ENCODE measurements at places on chromosomes 5 and 9.
A peak's percentile ranks its signal among the peaks of the same experiment; 100 is the strongest.

DNA sequence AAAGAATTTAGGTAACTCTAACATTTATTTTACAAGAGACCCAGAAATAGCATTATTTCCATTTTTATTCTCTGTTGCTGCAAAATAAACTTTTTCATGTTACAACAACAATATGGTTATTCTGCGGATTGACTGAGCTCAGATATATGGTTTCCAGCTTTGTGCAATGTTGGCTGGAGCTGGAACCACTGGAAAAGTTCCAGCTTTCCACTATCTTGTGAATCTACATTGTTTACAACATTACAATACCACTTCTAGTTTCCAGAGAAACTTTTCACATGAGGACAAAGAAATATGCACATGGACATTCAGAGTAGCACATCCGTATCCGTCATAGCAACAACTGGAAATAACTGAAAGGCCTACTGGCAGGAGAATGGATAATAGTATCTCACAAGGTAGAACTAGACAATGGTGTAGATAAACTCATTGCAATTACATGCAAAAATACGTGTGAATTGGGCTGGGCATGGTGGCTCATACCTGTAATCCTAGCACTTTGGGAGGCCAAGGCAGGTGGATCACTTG, 436.1 kb upstream of the ADAMTS16 start:
- no peak for DNase-seq

- DNase-seq: no peak
Measured at GRCh38 chr5:170112876-170113521, 7.3 kb downstream of the FOXI1 start.

GRCh38 chr9:136155576-136155975, 36.9 kb upstream of the TMEM250 start:
- DNase-seq: no peak

- DNase-seq: no peak
Measured at GRCh38 chr5:135234666-135235401, 164.2 kb downstream of the MACROH2A1 start.

DNA sequence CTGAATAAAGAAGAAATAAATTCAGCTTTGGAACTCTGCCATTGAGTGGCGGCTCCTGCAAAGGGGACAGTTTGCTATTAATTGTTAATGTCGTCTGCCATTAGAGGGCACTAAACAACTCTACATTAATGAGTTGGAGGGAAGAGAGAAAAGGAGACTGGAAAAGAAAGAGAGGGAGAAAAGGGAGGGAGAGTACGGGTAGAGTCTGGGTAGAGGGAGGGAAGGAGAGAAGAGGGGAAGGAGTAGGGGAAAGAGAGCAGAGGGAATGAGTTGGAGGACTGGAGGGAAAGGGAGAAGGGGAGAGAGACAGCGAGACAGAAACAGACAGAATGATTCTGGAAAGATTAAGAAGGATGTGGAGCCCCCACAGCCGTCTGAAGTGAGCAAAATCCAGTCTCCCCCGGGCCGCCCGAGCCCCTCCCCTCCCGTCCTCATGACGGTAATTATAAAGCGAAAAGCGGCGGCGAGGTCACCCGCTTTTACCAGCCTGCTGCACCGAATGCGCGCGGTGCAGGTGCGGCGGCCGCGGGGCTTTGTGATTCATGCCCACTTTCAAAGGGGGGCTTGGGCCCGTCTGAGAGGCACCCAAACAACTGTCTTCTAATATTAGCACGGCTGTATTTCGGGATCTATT, 1.9 kb upstream of the FST start:
- no peak for DNase-seq

DNA sequence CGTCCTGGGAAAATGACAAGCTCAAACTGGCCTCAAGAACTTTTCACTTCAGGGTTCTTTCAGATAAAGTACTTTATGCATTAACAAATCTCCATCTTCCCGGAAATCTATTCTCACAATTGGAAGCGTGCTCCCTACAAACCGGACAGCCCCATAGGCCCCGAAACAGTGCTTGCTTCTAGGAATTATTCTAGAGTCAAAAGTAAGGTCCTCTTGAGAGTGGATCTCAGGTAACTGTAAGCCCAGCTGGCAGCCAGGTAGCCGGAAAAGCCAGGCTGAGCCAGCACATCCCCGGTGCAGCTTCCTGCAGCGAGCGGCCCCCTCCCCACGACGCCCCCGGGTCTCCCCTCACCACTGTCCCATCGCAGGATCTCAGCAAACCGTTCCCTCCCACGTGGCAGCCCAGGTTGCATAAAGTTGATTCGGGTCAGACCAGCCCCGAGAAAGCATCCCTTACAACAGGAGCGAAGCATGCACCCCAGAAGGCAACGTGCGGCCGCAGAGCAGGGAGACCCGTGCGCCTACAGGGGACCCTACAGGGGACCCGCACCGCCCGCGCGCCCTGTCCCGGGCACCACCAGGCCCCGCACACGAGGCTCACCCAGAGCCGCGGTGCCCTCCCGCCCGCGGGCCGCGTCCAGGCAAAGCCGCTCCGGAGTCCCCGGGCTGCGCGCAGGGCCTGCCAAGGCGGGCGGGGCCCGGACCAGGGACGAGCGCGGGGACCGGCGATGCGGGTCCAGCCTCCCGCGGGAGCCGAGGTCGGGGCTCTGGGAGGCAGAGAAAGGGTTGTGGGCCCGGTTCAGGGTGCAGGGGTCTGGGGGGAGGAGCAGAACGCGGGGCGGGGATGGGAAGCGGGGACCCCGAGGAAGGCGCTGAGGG, 920 bp downstream of the LPCAT1 start:
- no peak for DNase-seq

GRCh38 chr9:131438190-131438589, 44.3 kb downstream of the PRRC2B start:
- no peak for DNase-seq

DNA sequence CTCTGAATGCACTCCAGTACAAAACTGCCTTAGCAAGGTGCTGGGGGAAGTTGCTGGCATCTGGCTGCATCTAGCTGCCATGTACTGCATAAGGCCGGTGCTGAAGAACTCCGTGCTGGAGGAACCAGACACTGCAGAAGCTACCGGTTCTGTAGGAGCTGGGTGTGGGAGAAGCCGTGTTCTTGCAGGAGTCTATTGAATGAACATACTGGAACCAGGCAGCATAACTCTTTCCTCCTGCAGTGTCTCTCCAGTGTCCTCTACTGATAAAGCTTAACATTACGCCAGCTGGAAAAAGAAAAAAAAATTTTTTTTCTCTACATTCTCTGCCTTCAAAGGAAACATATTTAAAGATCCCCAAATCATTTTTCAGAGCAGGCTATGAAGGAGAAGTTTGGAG, 38.5 kb downstream of the VPS13A start:
- no peak for DNase-seq

DNA sequence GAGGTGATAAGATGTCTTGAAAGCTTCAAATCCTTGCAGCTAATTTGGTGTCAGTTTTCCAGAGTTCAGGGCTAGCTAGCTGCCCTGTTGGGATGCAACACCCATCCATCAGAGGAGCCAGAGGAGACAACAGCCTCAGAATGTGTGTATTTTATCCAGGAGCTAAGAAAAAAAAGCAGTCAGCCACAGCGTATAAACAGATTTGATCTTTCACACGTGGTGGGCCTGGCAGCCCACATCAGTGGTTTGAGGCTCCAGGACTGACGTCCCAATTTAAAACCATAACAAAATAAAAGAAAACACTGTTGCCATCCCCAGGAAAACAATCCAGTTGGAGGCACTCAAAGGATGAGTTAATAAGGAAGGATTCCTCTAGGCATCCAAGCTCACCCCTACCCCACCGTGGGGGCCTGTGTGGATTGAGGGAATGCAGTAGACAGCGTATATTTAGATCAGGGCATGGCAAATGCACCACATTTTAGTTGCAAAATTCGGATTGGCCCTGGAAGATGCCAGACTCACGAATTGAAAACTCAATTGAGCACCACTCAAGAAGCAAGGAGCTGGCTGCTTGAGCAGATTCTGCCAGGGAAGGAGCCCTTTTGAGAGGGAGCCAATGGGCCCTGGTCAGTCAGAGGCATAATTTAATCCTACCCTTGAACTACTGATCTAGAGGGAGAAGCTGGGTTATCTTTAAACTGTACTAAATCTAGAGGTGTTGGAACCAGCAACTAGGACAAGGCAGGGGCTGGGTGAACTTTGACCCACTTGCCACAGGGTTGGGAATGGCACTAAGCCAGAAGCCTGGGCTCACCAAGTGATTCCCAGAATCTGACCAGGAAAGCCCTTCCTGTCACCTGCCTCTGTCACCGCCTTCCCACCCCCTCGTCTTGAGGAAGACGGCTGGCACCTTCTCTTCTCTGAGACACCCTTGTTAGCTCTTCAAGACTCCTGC, 17.5 kb downstream of the ADRA1B start:
- peak; percentile 48 for DNase-seq

- no peak for DNase-seq
Measured at GRCh38 chr9:98851730-98852459, 44.4 kb downstream of the GALNT12 start.

GRCh38 chr5:176664886-176665285, 17.6 kb downstream of the TSPAN17 start:
- no peak for DNase-seq

GRCh38 chr9:95770653-95771131, 104.8 kb upstream of the ERCC6L2 start:
- DNase-seq: no peak

GRCh38 chr5:178774866-178775539, 44.5 kb upstream of the ZNF354A start:
- DNase-seq: no peak

GRCh38 chr5:115430374-115430773, 114.2 kb downstream of the FEM1C start:
- DNase-seq: no peak

DNA sequence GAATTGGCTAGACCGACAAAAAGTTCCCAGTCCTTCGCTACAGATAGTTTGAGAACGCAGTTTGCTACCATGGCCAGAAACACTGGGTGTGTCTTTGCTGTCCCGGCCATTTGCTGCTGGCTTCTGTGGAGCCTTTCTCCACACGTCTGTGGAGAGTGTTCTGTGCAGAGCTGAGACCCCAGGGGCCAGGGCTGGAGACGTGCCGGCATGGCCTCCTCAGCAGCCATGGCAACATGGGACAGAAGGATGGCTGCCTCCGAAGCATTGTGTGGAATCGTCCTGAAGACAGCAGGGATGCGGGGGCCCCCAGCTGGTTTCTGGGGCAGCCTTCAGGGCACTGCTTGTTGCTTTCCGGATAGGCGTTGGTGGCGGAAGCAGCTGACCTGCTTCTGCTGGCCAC, 142.8 kb downstream of the GADD45G start:
- no peak for DNase-seq

- DNase-seq: no peak
Measured at GRCh38 chr9:128715436-128715750, 8.5 kb downstream of the ZDHHC12 start.

GRCh38 chr5:456351-457194, 13.6 kb downstream of the EXOC3 start:
- DNase-seq: no peak

DNA sequence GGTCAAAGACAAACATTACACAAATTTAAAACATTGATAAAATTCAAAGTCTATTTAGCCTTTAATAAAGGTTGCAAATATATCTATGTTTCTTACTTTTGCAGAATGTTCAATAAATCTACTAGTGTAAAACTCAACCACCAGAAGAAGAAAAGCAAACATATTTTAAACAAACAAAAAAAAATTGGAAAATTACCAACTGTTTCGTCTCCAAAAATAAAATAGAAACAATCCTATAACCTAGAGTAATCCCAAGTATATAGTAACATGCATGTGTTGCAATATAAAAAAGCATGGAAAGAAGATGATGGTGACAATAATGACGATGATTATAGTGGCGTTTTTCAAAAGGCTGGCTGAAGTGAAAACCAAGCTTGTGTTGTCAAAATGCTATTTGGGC, 86.0 kb upstream of the PAPPA start:
- no peak for DNase-seq

Measured in CD8-positive, alpha-beta memory T cell (primary cell).